Fibroblast of skin of left quadriceps (primary cell): ENCODE measurements at places on chromosomes 6 and 20.

DNA sequence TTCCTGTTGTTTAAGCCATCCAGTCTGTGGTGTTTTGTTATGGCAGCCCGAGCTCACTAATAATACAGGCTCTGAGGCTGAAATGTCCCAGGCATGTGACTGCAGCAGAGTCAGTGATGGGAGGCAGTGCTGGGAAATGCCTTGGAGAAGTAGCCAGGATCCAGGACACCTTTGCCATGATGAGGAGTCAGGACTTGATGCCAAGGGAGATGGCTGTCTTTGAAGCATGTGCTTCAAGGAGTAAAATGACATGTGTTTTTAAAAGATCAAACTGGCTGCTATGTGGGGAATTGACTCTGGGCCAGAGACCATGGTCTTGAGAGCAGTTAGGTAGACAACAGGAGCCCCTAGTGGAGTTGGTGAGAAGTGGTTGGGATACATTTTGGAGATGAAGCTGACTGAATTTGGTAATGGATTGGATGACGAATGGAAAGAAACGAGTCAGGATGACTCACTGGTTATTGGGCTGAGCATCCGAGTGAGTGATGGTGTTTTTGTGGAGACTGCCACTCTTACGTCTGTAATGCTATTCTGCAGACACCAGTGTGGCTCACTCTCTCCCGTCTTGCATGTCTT, 322.2 kb downstream of the PLCB1 start:
- DNase-seq = peak; percentile 78

DNA sequence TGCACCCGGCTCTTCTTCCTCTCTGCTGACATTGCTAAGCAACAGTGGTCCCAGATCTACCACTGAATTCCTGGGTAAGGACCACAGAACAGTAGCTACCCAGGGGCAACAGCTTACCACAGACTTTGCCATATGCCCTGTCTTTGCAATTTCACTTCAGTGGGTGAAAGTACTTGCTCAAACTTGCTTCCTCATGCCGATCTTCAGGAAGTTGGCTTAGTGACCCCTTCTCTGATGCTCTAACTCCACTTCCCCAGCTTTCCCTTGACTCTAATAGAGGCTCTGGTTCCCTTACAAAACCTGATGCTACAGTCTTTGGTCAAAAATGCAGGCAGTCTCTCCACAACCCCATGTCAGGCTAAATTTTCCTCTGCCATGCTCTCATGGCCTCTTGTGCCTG, 3.3 kb upstream of the TAAR5 start:
- DNase-seq = no peak

DNA sequence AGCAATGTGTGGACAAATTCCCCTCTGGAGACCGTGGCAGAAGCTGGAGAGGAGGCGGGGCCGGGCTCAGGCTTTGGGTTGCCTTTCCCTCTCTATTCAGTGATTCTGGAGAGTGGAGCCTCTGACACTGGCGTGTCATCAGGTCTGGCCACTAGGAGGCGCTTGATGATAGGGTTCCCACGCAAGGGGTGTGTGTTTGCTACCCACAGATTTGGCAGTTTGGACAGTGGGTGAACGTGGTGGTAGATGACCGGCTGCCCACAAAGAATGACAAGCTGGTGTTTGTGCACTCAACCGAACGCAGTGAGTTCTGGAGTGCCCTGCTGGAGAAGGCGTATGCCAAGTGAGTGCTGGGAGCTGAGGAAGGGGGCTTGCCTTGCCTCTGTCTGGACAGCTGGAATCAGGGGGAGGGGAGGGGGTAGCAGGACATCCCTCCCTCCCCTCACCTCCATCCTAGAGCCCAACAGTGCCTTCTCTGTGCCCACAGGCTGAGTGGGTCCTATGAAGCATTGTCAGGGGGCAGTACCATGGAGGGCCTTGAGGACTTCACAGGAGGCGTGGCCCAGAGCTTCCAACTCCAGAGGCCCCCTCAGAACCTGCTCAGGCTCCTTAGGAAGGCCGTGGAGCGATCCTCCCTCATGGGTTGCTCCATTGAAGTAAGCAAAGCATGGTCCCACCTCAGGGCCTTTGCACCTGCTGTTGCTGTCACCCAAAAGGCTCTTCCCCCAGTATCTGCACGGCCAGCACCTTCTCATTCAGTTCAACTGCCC, 14.3 kb downstream of the CAPN11 start:
- peak; percentile 32 for DNase-seq

DNA sequence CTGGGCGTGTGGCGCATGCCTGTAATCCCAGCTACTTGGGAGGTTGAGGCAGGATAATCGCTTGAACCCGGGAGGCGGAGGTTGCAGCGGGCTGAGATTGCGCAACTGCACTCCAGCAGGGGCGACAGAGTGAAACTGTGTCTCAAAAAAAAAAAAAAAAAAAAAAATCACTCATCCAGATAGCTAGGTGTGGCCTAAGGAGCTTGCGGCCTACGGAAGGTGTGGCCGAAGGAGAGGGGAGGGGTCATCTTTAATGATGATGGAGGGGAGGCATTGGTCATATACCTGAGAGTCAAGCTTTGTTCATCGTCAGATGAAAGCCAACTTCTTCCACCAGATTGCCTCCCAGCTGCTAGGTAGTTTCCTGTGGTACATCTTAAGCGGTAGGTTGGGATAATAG, 801 bp upstream of the PPARD start:
- no peak for DNase-seq

- no peak for DNase-seq
These were observed 226.8 kb downstream of the EYA4 start for GRCh38 chr6:133467982-133468380.

- no peak for DNase-seq
These were observed 247.9 kb downstream of the CDH4 start for GRCh38 chr20:61499859-61500554.

DNA sequence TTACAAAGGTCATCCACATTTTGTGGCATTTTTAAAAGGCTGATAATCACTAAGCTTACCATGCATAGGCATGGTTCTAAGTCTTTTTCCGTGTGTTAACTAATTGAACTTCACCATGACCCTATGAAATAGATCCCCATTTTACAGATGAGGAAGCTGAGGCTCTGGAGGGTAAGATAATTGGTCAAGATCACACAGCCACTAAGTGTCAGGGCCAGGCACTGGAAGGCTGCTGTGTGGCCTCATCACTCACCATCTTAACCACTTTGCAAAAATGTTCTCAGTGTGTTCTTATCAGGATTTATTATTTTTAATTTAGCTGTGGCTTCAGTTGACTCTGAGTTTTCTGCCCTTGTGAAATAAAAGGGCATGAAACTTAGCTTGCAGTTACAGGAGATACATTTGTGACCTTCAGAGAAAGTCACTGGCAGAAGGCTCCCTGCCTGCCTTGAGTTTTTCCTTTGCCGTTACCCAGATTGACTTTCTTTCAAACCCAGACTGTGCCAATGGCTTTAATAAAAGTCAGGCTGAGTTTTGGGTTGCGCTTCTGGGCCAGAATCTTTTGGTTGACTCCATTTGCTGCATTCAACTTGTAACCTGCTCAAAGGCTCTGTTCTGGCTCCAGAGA, 82.0 kb downstream of the EZR start:
- no peak for DNase-seq

GRCh38 chr6:37809197-37809543, 10.4 kb upstream of the ZFAND3 start:
- DNase-seq = no peak

DNA sequence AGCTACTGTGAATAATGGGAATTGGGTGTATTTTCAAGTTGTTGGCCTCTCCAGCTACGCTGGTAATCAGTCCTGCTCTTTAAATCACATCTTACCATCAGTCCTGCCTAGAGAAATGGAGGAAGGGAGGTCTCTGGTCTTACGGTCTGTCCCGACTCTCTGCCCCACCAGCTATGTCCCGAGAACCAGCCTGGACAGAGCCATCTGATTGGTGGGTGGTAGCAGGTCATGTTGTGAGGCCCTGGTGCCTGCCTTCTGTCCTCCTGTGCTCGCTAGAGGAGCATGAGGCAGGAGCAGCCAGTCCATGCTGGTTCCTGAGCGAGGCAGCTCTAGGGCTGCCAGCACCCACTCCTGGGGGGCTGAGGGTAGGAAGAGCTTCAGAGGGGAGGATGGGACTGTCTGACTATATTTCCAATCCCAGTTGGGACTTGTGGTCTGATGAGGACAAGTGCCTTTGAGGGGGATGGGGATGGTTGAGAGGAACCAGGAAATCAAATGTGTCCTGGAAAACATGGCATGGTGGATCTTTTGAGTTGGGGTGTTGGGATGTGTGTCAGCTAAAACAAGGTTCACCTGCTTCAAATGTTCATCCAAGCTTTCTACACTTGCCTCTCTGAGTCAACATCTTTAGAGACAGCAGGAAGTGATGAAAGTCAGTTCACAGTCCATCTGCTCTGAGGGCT, 33.0 kb downstream of the SYNJ2 start:
- DNase-seq = no peak

DNA sequence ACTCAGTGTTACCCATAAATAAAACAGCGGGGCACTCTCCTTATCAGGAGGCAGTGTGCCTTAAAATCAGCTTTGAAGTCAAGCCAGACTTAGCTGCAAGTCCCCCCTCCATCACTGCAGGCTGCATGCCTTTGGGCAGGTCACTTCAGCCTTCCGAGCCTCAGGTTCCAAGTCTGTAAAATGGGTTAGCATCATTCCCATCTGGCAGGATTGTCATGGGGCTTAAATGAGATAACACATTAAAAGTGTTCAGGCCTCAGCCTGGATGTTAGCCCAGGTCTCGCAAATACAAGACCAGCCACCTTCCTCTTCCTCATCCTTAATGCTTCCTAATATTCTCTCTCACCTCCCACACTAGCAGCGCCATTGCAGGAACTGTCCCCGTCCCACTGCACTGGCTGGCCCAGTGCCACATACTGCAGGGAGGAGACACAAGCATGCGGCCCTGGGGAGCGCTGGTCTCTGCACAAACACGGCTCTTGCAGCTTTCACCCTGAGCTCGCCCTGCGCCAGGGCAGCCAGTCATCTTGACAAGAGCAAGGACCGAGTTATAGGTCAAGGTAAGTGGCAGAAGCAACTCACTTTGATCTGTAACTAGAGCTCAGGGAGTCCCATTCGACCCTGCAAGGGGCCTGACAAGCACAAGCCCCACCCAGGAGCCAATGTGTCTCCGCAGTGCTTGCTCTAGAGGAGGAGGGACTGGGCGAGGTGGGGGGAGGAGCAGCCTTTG, 564.6 kb upstream of the AGPAT4 start:
- no peak for DNase-seq

DNA sequence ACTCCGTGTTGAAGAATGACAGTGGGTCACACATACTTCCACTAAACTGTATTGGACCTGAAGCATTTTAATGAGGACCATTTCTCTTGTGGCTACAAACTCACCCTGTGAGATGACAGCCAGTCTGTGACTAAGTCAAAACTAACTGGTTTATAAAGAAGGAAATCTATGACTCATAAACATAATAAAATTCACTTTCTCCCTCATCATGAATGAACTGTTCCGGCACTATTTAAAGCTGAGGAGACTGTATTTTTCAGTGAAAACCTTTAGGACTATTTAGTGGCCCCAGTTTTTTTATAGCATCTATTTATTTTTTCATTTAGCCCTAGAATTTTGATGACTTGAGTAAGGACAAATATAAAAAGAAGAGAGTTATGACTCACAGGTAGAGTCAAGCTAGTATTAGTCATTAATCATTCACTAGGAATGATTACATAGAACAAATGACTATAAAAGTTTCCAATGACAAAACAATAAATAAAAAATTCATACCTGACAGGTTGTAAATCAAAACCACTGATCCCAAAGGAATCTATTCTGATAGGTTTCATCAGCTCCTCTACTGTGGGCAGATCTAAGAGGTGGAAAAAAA, 34.2 kb downstream of the CEP162 start:
- peak; percentile 37 for DNase-seq

DNA sequence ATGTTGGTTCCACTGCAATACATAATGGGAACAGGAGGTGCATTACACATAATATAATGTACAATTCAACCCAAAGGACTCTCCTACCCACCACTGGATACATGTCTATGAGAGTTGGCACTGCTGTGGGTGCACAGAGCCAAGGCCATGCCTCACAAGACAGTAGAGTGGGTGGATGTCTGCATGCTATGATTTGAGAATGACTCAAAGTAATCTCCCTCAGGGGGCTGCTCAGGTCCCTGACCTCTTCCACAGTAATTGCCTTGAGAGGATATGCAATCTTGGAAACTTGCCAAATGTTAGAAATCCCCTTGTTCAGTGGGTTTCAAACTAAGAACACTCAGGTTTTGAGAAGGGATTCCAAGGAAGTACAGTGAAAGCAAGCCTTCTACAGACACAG, 79.0 kb downstream of the ANKEF1 start:
- DNase-seq = no peak

DNA sequence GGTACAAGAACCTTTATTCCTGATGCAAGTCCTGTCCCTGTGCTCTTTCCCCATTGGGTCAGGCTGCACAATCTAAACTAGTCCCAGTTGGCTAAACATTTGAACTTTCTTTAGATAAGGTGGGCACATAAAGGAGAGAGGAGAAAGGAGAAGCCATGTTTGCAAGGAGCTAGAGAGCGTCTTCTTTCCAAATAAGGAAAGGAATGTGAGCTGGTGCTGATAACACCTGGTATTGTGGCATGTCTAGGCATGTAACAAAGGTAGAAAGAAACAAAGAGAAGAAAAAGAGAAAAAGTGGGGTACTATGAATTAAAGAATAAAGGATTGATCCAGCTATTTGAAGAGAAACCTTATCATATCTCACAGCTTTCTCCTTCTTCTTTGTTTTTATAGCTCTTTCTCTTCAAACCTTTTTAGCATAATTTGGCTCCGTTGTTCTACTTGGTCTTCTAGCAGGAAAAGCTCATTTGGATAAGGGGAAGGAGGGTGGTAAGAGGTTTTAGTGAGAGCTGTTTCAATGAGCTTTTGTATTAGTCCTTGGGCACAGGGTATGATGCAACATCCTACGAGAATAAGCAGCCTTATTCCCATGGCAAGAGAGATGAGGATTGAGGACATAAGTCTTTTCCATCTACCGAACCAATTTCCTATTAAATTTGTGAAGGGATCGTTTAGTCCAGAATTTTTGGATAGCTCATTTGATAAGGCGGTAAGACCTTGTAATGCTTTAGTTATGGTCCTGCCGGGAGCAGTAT, 415.5 kb upstream of the MAN1A1 start:
- DNase-seq = no peak

GRCh38 chr6:11430036-11430435, 107.5 kb upstream of the TMEM170B start:
- no peak for DNase-seq

- DNase-seq = no peak
These were observed 151.8 kb downstream of the FOXC1 start for GRCh38 chr6:1761477-1761877.

DNA sequence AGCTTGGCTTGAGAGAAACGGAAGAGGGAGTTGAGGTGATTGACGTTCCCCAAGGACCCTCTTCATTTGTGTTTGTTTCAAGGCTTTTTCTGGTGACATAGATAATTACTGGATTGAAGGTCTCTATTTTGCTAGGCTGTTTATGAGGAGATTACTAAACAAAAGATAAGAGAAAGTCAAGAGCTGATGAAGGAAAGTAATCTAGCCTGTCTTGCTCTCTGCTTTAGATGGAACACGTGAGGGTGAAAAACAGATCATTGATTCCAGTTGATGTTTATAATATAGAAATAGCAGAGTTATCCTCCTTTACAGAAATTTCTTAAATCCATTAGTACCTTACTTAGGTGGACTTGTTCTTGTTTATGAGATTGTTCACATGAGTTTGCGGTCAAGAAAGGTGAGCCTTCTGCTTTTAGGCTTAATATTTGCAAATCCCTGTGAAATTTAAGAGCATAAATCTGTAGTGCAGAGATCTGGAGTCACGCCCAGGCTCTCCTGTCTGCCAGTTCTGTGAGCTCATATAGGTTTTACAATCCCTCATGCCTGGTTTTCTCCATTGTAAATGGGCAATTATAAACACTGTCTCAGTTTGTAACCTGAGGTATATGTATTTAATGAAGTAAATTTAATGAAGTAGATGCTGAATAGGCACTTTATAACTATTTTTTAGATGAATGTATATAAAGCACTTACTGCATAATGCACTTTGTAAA, 272.8 kb downstream of the NKAIN2 start:
- no peak for DNase-seq
